ENCODE measurements at places on chromosomes 12 and 14.

DNA sequence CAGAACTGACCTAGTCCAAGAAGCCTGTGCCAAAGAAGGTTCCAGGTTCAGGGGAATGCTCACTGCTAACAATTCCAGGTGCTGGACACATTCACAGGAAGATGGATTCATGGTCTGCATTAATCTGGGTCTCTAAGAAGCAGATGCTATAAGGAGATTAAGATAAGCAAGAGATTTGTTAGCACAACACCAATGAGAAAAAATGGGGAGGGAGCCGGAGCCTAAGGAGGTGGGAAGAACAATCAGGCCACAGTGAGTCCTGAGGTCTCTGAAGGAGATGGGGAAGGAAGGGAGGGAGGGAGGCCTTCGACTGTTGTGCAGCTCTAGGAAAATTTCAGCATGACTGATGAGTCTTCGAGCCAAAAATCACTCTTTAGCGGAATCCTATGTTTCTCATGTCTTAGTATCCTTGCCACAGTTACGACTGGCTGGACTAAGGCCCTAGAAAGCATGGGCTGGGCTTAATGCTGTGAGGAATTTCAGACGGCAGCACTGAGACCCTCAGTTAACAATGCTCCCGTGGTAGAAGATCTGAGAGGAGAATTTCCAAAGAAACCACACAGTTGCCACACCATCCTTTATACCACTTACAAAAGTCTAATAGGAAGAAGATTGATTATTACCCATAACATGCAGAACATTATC, 31.5 kb upstream of the PTGDR start:
- peak; percentile 57 for DNase-seq

GRCh38 chr12:7058163-7058845, 2.2 kb upstream of the C1S start:
- DNase-seq, result no peak

GRCh38 chr14:106094654-106095189, 568.3 kb downstream of the TMEM121 start:
- peak; percentile 19 for DNase-seq

DNA sequence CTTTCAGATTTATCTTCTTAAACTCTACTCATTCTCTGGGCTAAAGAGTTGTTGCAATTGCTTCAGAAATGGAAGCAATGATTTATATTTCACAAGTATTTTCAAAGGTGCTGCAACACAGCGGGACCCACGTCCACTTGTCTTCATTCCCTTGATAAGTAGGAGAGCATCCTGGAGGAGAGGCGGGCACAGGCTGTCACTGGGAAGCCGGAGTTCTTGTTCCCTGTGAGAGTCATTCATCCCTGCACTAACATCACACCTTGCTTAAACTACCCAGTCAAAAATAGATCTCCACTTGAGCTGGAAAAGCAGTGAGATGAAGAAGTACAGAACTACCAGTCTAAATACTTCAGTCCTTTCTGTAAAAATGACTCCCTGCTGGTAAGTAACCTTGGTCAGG, 160.5 kb upstream of the RASSF8 start:
- DNase-seq, result no peak

- DNase-seq, result no peak
Observed at GRCh38 chr12:127600211-127600610, 666.8 kb upstream of the TMEM132C start.

DNA sequence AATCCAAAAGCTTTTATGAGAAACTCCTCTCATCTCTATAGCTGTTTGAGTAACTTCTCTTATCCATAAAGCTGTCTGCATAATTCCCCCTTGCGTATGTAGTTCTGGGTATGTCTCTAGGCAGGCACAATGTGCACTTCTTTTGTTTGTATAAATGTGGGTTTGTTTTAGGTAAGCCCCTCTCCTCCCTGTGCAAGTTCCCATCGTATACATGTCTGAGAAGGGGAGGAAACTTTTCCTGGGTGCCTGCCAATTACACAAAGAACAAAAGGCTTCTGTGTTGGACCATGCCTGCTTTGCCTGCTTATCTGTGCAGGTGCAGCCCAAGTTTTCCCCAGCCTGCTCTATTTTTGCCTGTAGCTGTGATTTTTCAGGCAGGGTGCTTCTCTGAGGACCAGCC, 96.7 kb downstream of the CCER1 start:
- DNase-seq, result no peak

DNA sequence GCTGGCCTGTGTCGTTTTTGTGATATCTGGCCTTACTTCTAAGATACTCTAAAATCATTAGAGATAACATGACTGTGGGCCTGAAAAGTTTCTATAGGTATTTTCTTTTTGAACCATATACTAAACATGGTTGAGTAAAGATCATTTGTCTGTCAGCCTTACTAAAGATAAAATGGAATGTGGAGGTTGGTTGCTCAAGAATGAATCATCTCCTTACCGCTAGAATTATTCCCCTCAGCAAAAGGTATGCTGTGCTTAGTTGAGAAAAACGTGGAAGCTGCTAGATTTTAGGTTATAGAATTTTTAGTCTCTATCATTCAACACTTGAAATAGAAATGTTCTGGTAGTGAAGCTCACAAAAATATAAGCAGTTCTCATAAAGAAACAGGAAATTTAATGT, 407.3 kb downstream of the AEBP2 start:
- no peak for DNase-seq

GRCh38 chr12:1650260-1650977, 21.4 kb downstream of the WNT5B start:
- DNase-seq, result no peak

DNA sequence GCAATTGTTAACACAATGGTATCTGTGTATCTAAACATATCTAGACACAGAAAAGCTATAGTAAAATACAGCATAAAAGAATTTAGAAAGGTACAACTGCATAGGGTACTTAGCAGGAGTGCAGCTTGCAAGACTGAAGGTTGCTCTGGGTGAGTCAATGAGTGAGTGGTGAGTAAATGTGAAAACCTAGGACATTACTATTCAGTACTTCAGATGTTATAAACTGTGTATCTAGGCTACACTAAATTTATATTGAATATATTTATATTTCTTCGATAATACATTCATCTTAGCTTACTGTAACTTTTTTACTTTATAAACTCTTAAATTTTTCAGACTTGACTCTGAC, 409.0 kb upstream of the DCN start:
- DNase-seq, result no peak

DNA sequence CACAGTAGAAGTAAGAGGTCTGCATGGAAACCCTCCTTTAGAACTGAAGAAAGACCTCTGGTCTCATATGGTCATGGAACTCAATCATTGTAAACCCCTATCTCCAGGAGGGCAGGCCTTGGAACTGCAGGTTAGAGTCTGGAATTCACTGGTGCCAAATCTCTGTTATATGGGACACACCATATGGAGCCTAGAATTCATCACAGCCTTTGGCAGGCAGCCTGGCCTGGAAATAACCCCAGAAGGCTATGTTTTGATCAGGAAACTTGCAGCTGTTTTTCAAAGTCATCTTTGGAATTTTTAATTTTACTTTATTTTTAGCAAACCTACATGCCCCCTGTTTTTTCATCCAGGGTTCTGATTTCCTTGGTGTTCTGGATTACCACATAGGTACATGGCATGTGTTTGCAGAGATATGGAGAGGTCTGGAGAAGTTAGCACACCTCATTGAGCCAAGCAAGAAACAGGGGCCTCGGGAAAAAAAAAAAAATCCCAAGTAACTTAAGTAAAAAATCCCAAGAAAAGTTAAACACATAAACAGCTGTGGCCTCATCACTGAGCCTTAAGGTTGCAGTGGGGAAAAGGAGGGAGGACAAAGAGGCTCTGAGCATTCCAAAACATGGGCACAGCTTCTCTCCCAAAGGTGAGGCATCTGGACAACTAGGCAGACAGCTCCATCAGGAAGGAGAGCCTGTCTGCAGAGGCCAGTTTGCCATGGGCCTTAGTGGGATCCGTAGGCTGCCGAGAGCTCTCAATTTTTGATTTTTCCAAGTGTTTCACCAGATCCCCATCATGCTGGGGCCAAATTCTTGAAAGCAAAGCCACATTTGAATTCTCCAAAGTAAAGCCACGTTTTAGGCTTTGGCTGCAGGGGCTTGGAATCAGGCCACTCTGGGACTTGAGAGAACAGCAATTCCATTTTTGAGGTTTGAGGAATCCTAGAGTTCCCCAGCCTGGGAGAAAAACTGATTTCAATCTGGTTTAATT, 339.6 kb upstream of the TBX3 start:
- no peak for DNase-seq

DNA sequence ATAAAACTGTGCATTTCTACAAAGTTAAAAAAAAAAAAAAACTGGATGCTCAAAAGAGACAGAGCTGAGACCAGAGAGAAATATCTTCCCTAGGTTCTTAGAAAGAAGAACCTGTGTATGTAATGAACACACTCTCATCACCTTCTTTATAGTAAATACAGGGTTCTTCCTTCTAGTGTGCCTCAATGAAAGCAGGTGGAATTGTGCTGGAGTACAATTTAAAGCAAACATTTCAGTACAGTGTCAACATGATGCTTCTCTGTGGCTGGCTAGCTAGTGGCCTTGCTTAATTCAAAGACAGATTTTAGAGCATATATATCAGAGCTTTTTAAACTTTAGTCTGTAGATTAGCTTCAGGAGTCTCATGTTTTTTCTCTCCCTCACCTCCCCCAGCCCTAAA, 249.8 kb upstream of the ARHGAP5 start:
- no peak for DNase-seq

DNA sequence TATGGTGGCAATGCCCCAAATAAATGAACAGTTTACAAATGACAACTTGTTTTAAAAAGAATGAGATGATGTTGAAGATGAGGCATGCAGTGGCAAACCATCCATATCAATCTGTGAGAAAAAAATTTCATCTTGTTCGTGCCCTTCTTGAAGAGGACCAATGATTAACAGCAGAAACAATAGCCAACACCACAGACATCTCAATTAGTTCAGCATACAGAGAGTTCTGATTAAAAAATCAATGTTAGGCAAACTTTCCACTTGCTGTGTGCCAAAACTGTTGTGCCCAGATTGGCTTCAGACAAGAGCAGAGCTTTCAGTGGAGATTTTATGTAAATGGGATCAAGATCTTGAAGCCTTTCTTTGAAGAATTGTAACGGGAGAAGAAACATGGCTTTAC, 329.9 kb downstream of the BMP4 start:
- no peak for DNase-seq

GRCh38 chr12:105523164-105524057, 192.9 kb downstream of the C12orf75 start:
- DNase-seq, result no peak

DNA sequence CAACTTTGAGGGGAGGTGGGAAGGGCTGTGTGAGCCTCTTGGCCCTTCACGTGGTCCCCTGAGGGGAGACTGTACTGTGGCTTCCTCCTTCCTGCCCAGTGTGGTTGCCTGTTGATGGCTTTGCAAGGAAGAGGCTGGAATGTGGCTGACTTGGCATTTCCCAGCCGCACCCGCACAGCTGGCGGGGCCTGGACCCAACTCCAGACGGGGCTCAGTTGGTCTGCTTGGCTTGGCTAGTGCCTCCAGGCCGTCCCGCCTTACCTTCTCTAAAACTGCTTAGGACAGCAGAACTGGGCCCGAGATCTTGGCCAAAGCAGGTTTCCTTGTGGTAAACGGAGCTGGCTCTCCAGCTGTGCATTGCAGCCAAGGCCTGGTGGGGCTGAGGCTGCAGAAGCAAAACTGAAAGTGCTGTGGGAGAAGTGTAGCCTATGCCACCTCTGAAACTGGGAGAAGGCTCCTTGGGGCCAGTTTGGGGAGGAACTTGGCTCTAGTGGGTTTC, 139.5 kb downstream of the SMOC1 start:
- no peak for DNase-seq

DNA sequence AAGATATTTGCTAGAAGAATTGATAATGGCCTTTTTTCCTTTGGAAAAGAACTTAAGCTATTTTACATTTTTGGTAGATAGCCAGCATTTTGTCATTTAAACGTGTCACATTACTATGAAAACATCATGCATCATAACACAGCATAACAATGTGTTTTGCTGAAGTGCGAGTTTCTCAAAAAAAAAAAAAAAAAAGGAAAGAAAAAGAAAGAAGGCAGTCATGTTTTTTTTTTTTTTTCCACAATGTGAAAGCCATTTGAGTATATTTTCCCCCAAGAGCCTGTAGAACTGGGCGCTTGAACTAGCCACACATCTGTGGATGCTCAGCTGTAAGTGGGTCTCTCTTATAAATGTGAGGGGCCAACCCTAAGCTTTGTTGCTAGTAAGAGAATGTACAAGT, 300.1 kb downstream of the AKAP6 start:
- no peak for DNase-seq

DNA sequence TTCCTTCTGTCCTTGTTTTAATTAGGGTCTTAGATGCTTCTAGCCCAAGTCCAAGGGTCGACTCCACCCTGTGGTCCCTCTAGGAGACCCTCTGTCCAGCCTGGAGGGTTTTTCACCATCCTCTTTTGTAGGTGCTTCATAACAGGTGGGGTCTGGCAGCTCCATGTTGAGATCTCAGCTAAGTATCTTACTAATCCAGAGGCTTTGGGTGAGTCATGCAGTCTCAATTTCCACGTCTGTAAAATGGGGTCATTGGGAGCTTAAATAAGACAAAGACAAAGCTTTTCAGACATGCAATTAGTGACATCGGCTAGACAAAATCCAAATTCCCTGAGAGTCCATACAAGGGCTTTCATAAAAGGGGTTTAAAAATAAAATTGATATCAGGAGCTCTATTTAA, 3.2 kb downstream of the HSPB8 start:
- no peak for DNase-seq

All from D341Med (cell line).